ENCODE measurements at places on chromosomes 5 and 9.

- DNase-seq = no peak
Measured at GRCh38 chr9:136939996-136940525, 4.5 kb downstream of the FBXW5 start.

GRCh38 chr5:35788724-35789123 lies 68.0 kb upstream of the IL7R start:
- no peak for DNase-seq

- DNase-seq = no peak
Measured at GRCh38 chr9:22512495-22512894, 65.9 kb downstream of the DMRTA1 start.

GRCh38 chr9:4105183-4105582 lies 194.7 kb downstream of the GLIS3 start:
- DNase-seq = no peak

DNA sequence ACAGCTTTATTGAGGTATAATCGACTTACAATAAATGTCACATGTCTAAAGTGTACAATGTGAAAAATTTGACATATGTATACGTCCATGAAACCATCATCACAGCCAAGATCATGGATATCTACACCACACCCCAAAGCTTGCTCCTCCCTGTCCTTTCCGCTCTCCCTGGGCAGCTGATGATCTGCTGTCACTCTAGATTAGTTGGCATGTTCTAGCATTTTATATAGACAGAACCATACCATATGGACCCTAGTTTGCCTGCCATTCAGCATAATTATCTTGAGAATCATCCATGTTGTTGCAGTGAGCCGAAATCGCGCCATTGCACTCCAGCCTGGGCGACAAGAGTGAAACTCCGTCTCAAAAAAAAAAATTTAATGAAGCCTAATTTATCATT lies 42.5 kb downstream of the ERGIC1 start:
- DNase-seq = no peak

DNA sequence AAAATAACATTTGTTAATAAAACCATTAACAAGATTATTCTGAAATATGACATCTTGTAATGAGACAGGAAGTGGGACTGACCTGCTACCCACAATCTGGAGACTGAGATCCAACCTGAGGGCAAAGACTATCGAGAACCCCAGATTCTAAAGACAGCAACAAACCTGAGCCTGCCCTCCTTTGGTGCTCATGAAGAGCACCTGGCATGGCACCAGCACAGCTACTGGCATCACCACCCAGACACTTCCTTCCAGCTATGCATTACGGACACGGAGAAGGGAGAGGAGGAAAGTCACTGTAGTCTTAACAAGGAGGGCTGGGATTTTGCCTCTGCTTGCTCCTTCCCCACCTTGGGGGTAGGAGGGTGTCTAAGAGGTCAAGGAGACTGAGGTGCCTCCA lies 105.5 kb downstream of the AUH start:
- no peak for DNase-seq

DNA sequence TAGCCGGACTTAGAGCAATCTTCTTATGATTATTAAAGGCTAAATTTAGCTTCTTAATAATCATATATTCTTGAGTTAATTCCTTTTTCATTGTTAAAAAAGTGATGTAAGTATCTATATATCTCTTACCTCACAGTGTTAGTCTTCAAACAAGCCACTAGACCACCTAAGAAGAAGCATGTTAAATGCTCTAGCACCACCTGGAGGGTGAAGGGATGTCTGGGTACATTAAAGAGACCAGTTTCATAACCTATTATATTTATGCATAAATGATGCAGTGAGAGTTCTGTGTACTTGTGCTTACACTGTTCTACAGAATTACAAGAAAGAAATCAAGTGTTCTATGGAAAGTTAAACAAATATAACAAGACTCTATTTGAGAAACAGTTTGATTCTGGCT lies 55.9 kb upstream of the SLCO6A1 start:
- no peak for DNase-seq

GRCh38 chr5:148446611-148447010 lies 62.9 kb downstream of the FBXO38 start:
- no peak for DNase-seq

GRCh38 chr5:179217956-179218942 lies 127.0 kb downstream of the ADAMTS2 start:
- no peak for DNase-seq

DNA sequence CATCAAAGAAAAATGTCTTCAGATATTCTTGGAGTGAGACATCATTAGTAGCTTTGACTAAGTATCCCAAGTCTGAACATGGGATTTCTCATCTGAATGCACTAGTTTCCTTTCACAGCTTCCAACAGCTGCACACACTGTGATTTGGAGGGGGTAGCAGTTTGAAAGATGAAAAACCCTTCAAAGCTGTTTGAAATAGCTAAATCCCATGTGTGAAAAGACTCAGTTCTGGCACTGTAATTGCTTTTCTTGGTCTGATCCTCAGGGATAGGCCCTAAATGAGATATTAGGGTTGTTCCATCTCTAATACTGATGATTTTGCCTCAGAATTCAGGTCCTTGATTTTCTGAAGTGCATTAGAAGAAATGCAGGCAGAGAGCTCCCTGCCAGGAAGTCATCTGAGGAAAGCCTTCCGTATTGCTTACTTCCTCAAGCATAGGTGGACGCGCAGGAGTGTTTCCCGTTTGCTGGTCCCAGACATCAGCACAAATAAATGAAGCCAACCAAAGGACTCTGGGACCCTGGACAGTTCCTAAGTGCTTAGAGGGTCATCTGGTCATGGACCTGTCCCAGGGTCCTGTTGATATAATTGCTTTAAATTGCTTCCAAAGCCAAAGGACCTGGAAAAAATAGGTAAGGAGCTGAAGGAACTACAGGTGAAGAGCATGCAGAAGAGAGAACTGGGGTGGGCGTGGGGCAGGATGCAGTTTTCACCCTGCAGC lies 25.6 kb upstream of the FRMPD1 start:
- DNase-seq = no peak

GRCh38 chr5:13218518-13218917 lies 726.0 kb downstream of the DNAH5 start:
- no peak for DNase-seq

GRCh38 chr5:132020568-132021339 lies 9.3 kb upstream of the ACSL6 start:
- DNase-seq = no peak
